ENCODE measurements at places on chromosomes 7 and 10.

- DNase-seq, result no peak
These were observed 80.4 kb downstream of the PPP1R3C start for GRCh38 chr10:91552274-91553095.

- DNase-seq, result no peak
These were observed 1.9 kb downstream of the NAMPT start for GRCh38 chr7:106282852-106283251.

- no peak for DNase-seq
These were observed 225.5 kb downstream of the SFMBT2 start for GRCh38 chr10:7185367-7185690.

- no peak for DNase-seq
These were observed 12.4 kb upstream of the BMPER start for GRCh38 chr7:33892945-33893344.

DNA sequence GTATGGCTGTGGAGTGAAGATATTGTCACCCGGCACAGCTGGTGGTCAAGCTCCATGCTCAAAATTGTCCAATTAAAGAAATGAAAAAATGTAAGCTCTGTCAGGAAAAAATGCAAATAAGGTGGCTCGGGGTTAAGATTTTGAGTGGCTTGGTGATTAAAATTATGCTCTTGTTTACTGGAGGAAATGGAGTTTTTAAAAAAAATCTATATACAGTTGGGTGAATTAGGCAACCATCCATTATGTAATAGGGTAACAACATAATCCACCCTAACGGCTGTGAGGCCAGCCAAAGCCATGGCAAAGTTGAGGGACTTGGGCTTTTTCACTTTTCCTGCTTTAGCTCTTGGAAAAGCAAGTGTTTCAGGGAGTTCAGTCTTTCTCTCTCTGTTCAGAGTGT, 260.8 kb upstream of the HABP2 start:
- DNase-seq, result no peak

DNA sequence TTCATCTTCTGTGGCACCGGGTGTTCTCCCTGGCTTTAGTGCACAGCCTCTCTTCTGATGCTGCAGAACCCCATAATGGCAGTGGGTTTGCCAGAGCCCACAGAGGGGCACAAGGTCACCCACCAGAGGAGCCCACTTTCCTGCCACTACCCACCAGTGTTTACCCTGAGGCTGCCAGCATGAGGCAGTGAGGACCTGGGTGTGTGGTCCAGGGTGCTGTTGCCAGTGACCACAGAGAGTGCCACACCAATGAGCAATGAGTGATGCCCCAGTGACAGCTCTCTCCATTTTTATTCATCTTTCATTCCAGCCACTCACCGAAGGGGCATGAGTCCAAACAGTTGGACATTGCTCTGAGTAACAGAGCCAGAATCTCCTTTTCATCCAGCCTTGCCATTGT, 34.8 kb downstream of the MTURN start:
- no peak for DNase-seq

All from ELF-1 (cell line).